ENCODE measurements at places on chromosomes 5 and 9.

GRCh38 chr5:76807296-76807695 lies 11.5 kb upstream of the F2RL1 start:
- no peak for DNase-seq

GRCh38 chr5:180391276-180391675 lies 38.1 kb upstream of the GFPT2 start:
- DNase-seq = no peak

DNA sequence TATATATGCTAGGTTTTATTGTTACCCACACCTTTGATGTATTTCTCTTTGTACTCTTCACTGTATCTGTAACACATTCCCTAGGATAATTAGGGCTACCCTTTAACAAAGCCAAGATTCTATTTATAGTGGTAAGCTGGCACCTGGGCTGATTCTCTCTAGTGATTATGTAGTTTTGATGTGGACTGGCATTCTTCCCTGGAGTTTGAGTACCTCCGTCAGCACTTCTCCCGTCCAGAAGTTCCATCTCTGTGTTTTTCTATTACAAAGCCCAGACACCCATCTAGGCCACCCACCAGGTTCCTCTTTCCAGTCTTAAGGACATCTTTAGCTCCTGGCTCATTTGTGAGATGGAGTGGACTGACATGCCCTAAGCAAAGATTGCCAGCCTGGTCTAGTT lies 55.9 kb upstream of the CDKN2B start:
- no peak for DNase-seq

DNA sequence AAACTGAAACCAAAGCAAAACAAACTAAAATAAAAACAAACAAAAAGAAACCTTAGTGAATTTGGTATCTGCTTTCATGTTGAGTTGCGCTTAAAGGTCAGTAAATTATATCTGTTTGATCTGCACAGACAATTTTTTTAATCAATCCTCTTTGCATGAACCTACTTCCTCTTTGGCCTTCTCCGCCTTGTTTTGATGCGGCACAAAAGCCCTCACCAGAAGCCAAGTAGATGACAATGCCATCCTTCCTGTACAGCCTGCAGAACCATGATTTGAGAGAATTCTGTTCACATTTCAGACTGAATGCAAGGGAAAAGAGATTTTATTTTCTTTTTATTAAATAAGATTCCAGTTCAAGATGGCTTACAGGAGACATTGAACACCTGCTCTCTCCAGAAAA lies 473.6 kb upstream of the FTMT start:
- DNase-seq = no peak

DNA sequence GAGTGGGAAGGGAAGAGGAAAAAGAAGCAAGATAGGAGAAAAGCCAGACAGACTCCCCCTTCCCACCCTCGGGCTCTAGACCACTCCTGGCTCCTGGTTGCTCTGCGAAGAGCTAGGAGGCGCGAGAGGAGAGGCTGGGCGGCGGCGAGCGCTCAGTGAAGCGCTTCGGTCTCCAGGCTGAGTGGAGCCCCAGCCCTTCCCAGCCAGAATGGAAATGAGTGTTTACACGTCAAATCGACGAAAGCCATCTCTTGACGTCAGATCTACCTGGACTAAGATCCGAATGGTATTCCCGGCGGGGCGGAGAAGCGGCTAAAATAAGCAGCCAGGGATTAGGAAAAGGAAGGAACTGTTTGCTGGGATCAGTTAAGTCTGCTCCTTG lies at the start of gene PCSK1:
Gene PCSK1, minus strand, starts transcription at position 183 of the 382 bp plus-strand sequence. CDS start 206 bp downstream, outside the sequence.
- DNase-seq = no peak

Data from left forelimb (tissue), 1 donor.